ENCODE measurements at places on chromosomes 12 and 14.
A peak's percentile ranks its signal among the peaks of the same experiment; 100 is the strongest.

- peak; percentile 4 for DNase-seq
Measured at GRCh38 chr14:52069307-52070050, 620 bp upstream of the NID2 start.

GRCh38 chr14:68780358-68781160 is 12.3 kb downstream of the ZFP36L1 start:
- no peak for DNase-seq

- DNase-seq = no peak
Measured at GRCh38 chr12:108612788-108613282, 15.0 kb upstream of the TMEM119 start.

DNA sequence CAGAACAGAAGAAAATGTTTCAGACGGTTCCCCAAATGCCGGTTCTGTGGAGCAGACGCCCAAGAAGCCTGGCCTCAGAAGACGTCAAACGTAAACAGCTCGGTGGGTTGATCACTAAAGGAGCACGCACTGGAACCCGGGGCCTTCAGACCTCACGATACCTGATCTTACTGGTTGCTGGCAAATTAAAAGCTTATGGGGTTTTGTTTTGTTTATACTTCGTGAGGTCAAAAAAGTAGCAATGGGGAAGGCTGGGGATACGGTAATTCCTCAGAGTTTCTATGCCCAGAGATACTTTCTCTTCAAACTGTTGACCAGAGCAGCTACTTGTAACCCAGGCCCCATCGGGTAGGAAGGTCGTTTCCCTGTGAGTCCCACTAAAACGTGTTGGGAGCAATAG is 1.7 kb downstream of the CDKN1B start:
- DNase-seq = no peak

- no peak for DNase-seq
Measured at GRCh38 chr12:96352161-96352835, 47.9 kb downstream of the CDK17 start.

DNA sequence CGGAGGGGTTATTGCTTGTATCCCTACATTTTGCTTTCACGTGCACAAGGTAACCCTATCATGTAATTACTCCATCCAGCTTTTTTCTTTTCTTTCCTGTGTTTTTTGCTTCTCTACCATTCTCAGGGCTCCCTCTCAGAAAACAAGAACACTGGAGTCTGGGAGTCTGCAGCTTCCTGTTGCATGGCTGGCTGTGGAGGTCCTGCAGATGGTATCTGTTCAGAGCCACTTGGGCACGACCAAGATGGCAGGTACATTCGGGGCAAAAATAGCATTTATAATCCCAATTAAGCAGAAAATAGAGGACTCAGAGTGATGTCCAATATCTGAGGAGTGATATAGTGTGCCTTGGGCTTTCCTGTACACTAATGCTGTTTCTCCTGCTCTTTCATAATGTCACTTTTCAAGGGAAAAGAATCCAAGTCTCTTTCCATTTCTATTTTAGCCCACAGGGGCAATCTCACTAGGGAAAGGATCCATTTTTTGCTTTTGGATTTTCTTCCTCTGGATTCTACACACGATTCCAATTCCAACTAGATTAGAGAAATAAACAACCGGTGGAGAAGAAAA is 3.2 kb upstream of the NUMB start:
- no peak for DNase-seq

DNA sequence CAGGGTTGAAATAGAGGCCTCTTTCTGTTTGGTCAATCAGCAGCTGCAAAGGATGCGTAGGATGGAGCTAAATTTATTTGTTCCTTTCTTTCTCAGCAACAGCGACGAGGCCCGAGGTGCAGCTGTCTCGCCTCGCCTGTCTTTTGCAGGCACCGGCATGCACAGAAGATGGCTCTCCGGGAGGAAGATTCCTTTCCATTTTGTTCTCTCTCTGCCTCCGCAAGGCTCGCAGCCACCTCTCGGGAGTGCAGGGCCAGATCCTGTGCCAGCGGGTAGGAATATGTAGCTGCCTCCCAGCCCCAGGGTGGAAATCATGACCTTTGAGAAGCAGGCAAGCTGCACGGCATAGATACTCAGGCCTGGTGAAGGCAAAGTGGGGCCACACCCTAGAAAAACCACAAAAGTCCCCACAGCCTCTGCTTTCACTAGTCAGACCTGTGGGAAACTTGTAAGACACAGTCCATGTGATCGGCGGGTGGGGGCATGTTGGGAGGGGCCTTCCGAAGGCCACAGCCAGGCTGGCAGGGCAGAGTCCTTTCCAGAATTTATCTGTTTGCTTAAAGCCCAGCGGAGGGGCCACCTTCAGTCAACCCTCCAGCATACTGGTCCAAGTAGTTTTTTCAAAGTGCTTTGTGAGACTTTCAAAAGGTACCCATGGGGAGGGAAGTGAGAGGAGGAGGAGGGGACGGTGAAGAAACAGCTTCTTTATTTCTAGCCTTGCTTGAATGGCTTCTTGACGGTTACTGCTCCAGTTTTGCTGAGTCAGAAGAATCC is at the start of gene MAP1LC3B2:
MAP1LC3B2 (plus strand) TSS at position 220 of the 774 bp plus-strand sequence. CDS start 16,562 bp downstream, outside the sequence.
- DNase-seq = peak; percentile 49

DNA sequence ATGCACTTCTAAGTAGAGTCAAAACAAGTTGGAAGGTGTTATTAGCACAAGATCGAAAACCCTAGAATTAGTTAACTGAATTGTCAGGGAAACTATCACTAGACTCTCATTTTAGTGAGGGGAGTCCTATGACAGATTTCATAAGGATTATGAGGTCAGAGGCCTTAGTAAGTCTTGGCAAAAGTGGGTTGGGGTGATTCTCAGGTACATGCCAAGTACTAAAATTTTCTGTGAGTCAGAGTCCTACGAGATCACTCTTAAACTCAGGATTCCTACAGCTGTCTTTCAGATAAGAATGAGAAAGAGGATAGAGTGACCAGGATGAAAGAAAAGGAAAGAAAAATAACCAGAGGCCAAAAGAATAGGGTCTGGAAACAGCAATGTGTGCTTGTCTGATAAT is 50.8 kb upstream of the BBS10 start:
- DNase-seq = no peak

- no peak for DNase-seq
Measured at GRCh38 chr12:101713059-101713682, 15.7 kb downstream of the CHPT1 start.

GRCh38 chr12:67367843-67368242 is 98.7 kb downstream of the CAND1 start:
- DNase-seq = no peak

DNA sequence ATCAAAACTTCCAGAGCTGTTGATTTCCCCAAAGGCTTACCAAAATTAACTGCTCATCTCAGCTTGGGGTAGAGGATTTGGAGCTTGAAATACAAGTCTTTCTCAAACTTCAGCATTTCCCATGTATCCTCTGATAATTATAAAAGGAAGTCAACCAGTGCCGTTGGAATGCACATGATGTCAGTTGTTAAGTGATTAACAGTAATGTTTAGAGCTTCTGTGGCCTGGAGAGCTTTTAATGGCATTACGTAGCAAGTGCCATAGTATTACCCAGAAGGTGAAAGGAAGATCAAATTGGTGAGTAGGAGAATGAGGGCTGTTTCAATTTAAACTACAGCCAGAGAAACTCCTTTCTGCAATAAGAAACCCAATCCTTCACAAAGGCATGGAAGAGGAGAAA is 62.5 kb upstream of the PTPRR start:
- no peak for DNase-seq

- DNase-seq = no peak
Measured at GRCh38 chr12:122918827-122919226, 22.9 kb upstream of the VPS37B start.

DNA sequence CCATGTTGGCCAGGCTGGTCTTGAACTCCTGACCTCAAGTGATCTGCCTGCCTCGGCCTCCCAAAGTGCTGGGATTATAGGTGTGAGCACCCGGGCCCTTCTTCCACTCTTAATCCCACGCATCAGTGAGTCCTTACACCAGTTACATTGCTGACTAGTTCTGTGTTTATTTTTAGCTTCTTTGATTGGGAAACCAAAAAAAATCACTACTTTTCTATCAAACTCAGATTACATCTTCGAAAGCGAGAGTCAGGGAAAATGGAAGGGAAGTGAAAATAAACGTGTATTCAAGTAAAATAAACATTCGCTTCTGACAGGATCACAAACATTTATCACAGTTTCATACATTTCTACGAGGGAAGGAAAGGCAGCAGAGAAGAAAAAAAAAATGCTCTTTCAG is 32.2 kb downstream of the FGD6 start:
- no peak for DNase-seq

DNA sequence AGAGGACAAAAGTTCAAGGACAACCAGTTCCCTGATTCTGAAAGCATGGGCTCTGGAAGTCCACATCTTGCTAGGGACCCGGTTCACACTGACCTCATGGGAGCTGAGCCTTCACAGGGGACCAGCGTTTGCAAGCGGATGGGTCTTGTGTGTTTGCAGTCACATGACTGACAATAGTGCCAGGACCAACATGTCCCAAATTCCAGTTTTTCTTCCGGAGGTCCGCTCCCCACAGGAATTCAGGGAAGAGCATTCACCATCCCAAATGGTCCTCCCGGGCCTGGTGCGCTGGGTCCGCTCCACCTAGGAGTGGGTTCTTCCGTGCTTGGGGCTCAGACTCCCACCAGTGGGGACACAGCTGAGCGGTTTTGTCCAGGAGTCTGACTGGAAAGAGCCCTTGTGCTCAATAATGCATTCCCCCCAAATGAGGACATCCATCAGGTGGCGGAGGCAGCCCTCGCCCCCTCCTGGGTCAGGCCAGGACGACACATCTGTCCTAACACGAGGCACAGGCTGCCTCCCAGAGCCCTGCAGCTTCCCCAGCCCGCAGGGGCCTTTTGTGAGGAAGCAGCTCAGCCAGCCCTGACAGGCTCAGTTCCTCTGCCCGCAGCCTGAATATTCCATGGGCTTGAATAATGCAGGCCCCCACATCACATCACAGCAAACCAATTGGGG is 91.8 kb upstream of the BCL11B start:
- DNase-seq = no peak

GRCh38 chr14:91396959-91397815 is 20.4 kb downstream of the CCDC88C start:
- peak; percentile 54 for DNase-seq

DNA sequence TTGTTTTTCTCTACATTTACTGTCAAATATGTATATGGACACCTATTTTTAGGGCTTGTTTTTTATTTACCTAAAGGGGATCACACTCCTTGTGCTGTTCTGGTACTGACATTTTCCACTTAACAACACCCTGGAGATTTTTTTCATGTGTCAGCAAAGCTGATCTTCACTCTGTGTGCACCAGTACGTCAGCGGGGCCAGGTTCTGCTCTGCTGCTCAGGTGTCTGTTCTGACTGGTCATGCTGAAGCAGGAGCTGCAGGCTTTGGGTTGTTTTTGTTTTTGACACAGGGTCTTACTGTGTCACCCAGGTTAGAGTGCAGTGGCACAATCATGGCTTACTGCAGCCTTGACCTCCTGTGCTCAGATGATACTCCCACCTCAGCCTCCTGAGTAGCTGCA is 81.9 kb upstream of the CCND2 start:
- no peak for DNase-seq

- no peak for DNase-seq
Measured at GRCh38 chr12:47941475-47941780, 22.0 kb upstream of the TMEM106C start.

GRCh38 chr14:77862154-77862786 is 62.4 kb downstream of the ADCK1 start:
- peak; percentile 77 for DNase-seq

DNA sequence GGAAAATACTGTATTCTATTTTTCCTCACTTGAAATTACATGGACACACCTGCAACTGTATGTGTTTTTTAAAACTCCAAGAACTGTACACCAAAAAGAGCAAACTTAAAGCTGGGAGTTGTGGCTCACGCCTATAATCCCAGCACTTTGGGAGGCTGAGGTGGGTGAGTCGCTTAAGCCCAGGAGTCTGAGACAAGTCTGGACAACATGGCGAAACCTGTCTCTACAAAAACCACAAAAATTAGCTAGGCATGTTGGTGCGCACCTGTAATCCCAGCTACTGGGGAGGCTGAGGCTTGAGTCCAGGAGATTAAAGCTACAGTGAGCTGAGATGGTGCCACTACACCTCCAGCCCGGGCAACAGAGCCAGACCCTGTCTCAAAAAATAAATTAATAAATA is 95.9 kb downstream of the SINHCAF start:
- no peak for DNase-seq

- no peak for DNase-seq
Measured at GRCh38 chr12:75288860-75289259, 41.3 kb downstream of the CAPS2 start.

DNA sequence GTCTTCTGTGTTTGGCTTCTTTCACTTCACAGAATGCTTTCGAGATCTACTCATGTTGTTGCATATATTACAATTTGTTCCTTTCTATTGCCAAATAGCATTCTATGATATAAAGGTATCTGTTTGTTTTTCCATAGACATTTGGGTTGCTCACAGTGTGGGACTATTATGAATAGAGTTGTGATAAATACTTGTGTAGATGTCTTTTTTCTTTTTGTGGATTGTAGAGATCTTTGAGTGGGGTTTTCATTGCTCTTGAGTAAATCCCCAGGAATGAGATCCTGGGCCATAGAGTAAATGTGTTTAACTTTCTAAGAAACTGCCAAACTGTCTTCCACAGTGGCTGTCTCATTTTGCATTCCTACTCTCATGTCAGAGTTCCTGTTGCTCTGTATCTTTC is 24.9 kb upstream of the CEBPE start:
- DNase-seq = no peak

DNA sequence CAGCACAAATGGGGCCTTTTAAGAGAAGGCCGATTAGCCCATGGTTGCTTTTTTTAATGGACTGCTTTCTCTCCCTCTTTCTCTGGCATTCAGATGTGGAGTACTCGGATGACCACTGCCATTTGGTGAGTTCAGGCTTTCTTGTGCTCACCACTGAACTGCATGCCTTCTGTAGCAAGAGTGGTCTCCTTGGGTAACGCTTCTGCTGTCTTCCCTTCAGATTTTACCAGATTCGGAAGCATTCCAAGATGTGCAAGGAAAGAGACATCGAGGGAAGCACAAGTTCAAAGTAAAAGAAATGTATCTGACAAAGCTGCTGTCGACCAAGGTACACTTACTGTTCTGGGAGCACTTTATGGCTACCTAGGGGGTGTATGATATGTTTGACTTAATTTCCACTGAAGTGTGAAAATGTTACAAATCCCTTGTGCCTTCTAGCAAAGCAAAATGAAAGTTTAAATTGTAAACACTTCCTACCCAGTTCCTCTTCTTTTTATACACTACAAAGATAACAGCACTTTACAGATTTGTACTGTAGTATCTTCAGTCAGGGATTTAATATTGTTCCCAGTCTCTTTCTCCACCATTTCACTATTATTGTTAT is 148.8 kb downstream of the PLXNC1 start:
- DNase-seq = no peak

- DNase-seq = no peak
Measured at GRCh38 chr14:95477411-95478269, 38.8 kb downstream of the SYNE3 start.

- DNase-seq = no peak
Measured at GRCh38 chr14:23444314-23444713, 8.9 kb upstream of the MYH7 start.

GRCh38 chr12:131114271-131114670 is 160.6 kb downstream of the ADGRD1 start:
- no peak for DNase-seq

Data from stimulated activated CD4-positive, alpha-beta T cell treated with anti-CD3 and anti-CD28 coated beads, Interleukin-4, amount 100 ng/mL, for 1 hour (primary cell).